ENCODE measurements at places on chromosomes 7 and 10.

DNA sequence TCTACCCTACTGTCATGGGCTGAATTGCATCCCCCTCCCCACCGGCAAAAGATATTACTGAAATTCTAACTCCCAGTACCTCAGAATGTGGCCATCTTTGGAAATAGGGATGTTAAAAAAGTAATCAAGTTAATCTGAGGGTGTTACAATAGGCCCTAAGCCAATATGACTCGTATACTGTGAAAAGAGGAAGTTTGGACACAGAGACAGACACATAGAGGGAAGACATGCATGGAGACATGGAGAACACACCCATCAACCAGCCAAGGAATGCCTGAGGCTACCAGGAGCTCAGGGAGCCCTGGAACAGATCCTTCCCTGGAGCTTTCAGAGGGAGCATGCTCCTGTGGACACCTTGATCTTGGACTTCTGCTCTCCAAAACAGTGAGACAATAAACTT is 138.2 kb upstream of the ADO start:
- DNase-seq, result no peak

- no peak for DNase-seq
Measured at GRCh38 chr7:27245798-27246691, 3.4 kb downstream of the EVX1 start.

- no peak for DNase-seq
Measured at GRCh38 chr7:117010375-117011133, 57.3 kb downstream of the ST7 start.

GRCh38 chr7:100552532-100552931 is 13.5 kb downstream of the AGFG2 start:
- no peak for DNase-seq

DNA sequence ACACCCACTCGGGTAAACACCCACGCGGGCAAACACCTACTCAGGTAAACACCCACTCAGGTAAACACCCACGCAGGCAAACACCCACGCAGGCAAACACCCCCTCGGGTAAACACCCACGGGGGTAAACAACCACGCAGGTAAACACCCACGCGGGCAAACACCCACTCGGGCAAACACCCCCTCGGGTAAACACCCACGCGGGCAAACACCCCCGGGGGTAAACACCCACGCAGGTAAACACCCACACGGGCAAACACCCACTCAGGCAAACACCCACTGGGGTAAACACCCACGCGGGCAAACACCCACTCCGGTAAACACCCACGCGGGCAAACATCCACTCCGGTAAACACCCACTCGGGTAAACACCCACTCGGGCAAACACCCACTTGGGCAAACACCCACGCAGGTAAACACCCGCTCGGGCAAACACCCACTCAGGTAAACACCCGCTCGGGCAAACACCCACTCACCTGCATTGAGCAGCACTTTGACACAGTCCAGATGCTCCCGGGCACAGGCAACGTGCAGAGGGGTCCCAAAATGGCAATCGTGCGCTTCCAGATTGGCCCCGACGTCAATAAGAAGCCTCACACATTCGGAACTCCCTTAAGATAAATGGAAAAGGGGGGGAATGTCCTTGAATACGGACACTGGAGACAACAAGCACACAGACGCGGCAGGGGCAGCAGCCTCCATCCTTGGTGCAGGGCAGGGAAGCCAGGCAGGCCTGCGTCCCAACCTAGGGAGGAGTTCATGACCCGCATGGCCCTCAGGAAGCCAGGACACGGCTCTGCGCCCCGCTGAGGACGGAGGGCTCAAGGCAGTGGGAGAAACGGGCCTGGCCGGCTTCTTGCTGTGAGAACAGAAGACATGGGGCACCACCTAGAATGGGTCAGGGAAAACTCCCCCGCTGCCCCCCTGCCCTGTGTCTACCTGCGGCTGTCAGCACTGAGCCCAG is 17.6 kb downstream of the ASB13 start:
- DNase-seq, result no peak

DNA sequence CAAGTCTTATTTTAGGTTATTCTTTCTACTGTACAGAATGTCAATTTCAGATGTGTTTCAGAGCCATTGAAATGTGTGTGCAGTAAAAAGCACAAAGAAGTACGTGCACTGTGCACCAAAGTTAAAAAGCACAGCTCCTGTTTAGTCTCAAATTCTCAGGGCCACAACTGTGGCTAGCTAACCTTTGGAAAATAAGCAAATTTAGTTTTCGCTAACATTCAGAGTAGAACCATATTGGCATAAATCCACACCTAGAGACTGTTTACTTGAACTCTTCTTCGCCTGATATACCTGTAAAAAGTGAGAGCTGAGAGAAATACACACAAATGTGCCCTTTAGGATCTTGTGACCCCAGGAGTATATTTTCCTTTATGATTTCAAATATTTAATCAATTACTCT is 353.9 kb downstream of the TFEC start:
- no peak for DNase-seq

- no peak for DNase-seq
Measured at GRCh38 chr10:94282369-94282768, 80.4 kb downstream of the NOC3L start.

DNA sequence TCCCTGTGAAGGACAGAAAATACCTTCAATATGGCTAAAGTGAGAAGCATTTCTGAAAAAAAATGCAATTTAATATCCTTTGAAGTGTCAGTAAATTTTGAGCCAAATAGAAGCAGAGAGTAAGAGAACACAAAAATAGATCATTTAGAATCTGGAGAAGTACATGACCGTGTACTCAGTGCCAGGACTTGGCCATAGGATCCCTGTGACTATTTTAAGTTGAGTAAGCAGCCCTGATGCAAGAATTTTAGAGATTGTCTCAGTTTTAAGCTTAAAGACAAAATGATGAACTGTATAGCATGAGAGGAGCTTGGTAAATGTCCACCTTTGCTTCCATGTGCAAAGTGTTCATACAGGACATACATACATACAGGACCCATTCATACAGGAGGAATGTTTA is 2.5 kb downstream of the PTER start:
- no peak for DNase-seq

GRCh38 chr10:108452533-108452932 is 1288.0 kb upstream of the SORCS1 start:
- no peak for DNase-seq

DNA sequence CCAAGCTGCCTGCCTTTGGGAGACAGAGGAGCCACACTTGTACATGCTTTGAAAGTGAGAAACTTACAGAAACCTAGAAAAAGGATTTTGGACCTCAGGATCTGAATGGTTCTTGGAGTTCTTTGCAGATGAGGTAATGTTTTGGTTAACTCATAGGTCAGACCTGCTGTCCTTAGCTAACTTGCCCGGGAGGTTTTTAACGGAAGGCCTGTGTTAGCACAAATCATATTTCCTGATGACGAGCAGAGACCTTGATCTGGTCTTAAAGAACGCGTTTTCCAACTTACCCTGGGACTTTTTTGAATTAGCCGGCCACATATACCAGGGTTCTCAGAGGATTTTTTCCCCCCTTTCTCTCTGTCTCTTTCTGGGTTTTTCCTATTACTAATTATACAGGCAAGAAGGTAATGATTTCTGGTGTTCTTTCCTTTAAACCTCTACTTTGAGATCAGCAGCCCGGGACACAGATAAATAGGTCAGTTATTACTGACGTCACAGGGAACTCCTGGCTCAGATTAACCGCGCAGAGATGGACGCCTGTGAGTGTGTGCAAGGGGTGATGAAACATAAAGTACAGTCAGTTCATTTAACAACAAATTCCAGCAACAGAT is 101.7 kb upstream of the KLF6 start:
- no peak for DNase-seq

DNA sequence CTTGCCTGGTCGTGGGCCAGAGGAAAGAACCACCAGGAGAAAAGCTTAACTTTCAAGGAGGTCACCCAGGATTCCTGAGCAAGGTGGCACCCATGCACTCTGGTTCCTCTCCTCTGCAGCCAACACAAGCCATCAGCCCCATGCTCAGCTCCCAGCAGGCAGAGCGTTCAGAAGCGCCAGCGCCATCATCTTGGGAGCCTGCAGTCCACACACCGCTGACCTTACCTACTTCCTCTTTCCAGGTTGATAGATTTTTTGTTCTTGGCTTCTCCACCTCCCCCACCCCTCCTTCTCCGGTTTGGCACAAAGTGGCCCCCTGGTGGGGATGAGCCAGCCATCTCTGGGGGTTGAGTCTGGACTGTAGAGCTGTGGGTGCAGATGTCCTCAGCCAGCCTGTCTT is 1.7 kb upstream of the WDR86 start:
- DNase-seq, result no peak

GRCh38 chr10:96129387-96130325 is at the start of gene ZNF518A:
Gene ZNF518A, plus strand, starts transcription at chr10:96130297. Its CDS starts 26,026 bp downstream, at chr10:96156323.
- peak; percentile 94 for DNase-seq

DNA sequence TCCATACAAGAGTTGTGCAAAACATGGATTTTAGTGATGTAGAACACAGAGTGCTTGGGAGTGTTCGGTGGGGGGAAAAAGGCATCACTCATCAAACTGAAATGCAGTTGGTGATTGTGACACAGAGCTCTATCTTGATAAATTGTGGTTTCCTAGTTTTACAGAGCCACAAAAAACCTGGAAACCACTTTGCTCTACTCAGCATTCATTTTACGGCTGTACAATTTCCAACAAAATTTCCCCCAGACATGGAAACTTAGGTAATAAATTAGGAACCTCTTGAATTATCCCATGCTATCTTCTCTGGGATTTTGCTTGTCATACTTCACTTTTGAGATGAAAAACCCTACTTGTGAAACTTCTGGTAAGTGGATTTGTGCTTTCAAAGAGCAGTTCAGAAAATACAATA is 614.9 kb upstream of the FZD8 start:
- DNase-seq, result no peak

- DNase-seq, result no peak
Measured at GRCh38 chr7:155807065-155807671, 5.1 kb downstream of the SHH start.

DNA sequence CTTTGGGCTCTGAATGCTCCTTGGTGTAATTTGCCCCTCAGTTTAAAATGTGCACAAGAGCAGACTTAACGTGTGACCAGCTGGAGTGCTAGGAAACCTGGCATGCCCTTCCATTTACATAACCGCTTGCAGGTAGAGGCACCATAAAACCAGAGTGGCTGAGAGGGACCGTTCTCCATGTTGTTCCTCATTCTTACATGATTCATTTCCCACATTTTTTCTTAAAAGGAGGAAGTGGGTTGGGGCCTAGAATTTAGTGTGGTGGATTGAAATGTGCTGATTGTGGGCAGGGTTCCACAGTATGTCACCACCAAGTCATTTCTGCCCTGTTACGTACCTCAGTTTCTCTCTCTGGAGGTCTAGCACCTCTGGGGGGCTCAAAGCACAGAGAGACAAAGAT is 375.8 kb upstream of the VSTM2A start:
- DNase-seq, result no peak

DNA sequence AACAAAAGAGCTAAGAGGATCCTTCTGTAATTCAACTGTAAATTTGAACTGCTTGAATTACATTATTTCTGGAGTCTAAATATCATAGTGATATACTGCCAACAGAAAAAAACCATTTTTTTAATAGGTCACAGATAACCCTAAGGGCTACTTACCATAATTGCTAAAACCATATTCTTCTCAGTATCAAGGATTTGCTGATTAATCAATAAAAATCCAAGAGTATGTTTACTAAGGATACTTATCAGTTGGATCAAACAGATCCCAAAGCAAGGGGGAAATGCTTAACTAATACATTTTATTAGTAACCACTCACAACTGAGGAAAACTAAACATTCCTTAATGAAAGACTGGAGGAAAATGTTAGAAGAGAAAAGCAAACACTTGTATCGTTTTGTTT is 166.0 kb downstream of the PIP4K2A start:
- DNase-seq, result no peak

- no peak for DNase-seq
Measured at GRCh38 chr7:104096683-104097082, 107.2 kb upstream of the RELN start.

- DNase-seq, result no peak
Measured at GRCh38 chr10:3119796-3120459, 52.6 kb downstream of the PFKP start.

DNA sequence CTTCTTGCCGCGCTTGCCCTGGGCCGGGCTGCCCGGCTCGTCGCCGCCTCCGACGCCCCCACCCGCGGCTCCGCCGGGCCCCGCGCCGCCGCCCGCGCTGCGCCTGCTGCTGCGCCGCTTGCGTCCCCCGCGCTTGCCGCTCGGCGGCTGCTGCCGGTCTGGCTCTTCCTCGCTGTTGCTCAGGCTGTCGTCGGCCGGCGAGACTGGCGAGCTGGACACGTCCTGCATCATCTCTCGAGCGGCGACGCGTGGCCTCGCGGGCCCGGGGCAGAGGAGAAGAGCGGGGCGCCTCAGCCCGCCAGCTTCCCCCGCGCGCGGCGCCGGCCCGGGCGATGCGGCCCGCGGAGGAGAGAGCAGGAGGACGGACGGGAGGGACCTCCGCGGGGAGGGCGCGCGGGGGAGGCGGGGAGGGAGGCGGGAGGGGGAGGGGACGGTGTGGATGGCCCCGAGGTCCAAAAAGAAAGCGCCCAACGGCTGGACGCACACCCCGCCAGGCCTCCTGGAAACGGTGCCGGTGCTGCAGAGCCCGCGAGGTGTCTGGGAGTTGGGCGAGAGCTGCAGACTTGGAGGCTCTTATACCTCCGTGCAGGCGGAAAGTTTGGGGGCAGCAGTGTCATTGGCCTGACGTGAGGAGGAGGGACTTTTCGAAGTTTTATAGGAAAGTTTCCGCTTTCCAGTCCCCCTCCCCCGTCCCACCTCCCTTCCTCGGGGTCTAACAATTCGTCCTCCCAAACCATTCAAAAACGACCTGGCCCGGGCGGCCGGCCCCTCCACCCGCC is at the start of gene TWIST1:
Gene TWIST1, minus strand, starts transcription at position 546 of the 779 bp plus-strand sequence. Its CDS starts 315 bp downstream, at position 231.
- no peak for DNase-seq

DNA sequence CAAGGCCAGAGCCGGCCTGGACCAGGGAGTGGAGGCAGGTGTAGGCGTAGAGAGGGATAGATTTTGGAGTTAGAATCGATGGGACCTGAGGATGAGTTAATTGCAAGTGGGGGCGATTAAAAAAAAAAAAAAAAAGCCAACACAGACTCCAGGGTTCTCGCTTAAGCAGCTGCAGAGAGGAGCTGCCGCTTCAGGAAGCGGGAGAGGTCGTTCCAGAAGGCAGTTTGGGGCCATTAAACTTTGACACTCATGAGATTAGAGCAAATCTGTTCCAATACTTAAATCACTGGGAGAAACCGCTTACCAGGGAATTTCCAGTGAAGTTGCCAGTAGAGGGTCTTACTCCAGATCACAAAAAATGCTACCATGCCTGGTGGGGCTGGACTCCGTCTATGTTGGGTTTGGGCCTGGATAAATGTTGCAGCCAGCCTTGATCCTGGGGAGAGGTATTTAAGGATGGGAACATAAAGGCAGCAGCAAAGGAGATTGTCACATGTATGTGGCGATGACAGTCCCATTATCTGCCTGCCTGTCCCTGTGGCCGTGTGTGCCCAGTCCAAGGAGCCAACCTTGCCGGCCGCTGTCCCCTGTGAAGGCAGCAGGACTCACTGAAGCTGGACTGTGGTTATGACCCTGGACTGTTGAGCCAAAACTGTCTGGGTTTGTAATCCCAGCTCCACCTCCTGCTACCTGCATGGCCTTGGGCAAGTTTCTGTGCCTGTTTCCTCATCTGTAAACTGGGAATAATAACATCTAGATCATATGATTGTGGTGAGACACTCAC is 23.9 kb upstream of the GRID1 start:
- no peak for DNase-seq

GRCh38 chr7:30729642-30730041 is 22.3 kb upstream of the INMT start:
- no peak for DNase-seq

GRCh38 chr10:60377042-60377352 is 12.7 kb downstream of the ANK3 start:
- no peak for DNase-seq

GRCh38 chr7:24656608-24657007 is 83.4 kb downstream of the PALS2 start:
- no peak for DNase-seq
